ENCODE measurements at places on chromosomes 16 and 17. TPM values are rescaled to one million over a fixed set of nuclear protein-coding genes. Genes with fewer than 3 reads are reported as not detected.

DNA sequence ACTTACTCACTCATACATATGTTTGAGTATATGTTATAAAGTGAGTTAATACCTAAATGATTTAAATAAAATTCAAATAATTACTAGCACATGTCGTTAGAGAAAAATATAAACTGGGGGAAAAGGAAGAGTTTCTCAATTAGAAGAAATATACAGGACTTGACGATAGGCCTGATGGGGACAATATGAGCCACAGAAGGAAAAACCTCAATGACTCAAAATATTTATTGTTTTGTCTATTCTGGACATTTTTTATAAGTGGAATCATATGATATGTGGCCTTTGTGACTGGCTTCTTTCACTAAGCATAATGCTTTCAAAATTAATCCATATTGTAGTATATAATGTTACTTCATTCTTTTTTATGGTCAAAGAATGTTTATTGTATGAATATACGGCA, 339.2 kb upstream of the PMFBP1 start:
- no peak overlapping the region for H3K27ac ChIP-seq
- DNase-seq = no peak
- no peaks in the 10 kb centered on the region for H3K36me3 ChIP-seq

Gene MLX
- total RNA-seq = 42.7 TPM

- H3K27me3 ChIP-seq = peaks cover 18% of the 10 kb centered on the region
- no peak overlapping the region for H3K4me3 ChIP-seq
- DNase-seq = peak; percentile 26
- H3K36me3 ChIP-seq = no peaks in the 10 kb centered on the region
Measured at GRCh38 chr17:37708616-37709212, 36.1 kb downstream of the HNF1B start.

GRCh38 chr16:54923055-54923473, 7.6 kb upstream of the IRX5 start:
- peaks cover 11% of the 10 kb centered on the region for H3K4me1 ChIP-seq
- peaks cover 4% of the 10 kb centered on the region for H3K36me3 ChIP-seq
- no peak for DNase-seq
- H3K4me3 ChIP-seq = no peak overlapping the region
- peaks cover 36% of the 10 kb centered on the region for H3K27me3 ChIP-seq

DNA sequence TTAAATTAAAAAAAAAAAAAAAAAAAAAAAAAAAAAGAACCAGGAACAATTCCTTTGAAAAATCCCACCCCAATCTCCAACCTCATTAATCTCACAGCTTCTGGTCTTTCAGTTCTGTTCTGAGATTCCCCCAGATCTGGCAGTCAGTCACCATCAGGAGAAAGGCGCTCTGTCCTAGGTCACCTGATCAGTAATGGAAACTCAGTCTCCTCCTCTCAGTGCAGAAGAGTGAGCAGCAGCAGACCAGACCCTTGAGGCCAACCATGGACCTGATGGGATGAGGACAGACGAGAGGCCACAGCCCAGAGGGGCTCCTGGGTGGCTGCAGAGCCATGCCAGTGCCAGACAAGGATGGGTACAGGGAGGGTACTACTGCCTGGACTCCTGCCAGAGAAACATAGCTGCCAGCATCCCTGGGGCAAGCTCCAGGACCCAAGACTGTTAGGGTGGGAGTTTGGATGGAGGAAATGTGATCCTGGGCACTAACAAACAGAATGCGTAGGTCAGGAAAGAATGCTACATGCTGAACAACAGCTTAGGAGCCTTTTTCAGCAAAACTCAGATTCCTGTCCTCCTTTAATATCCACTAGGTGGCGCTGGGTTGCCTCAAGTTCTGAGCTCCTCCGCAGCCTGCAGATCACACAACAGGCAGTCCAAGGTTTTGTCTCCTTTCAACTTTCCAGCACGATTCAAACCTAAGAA, 28.7 kb downstream of the MPG start:
- H3K36me3 ChIP-seq = peaks cover 9% of the 10 kb centered on the region
- H3K4me3 ChIP-seq = no peak overlapping the region
- H3K27ac ChIP-seq = no peak overlapping the region
- no peaks in the 10 kb centered on the region for H3K27me3 ChIP-seq
- peak; percentile 68 for DNase-seq

Gene TMC5
- total RNA-seq = not detected

Gene HBA1
- total RNA-seq = not detected

DNA sequence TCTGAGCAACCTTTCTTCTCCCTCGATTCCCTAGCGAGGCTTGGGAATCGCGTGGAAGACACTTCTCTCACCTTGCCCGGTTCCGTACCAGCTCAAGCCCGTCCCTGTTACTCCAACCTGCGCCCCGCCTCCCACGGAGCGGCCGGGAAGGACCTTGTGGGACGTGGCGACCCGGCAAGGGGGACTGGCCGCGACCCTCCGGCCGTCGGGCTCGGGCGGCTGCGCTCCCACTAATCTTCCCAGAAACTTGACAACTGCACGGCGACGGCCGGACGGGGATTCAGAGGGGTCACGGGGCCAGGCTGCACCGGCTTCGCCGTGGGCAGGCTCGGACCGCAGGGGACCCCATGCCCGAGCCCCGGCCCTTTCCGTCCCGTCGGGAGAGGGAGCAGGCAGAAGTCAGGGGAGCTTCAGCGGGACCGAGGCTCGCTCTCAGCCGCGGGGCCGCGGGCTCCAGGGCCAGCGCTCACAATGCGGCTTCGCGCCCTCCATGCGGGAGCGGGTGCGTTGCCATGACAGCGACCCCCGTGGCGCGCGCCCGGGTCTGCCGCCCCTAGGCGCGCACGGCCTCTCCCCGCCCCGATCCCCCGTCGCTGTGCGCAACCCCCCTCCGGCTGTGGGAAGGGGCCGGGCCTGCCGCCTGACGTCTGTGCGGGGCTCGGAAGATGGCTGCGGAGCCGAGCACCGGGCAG, at the start of gene SGSM2:
Gene SGSM2 (plus strand): TSS at position 650 of the 692 bp plus-strand sequence. CDS start 188 bp downstream, outside the sequence.
- H3K36me3 ChIP-seq = peaks cover 7% of the 10 kb centered on the region
- no peaks in the 10 kb centered on the region for H3K27me3 ChIP-seq
- peak within 1 kb of the TSS; percentile 96 for H3K27ac ChIP-seq
- H3K4me3 ChIP-seq = peak within 1 kb of the TSS; percentile 75
- peaks cover 12% of the 10 kb centered on the region for H3K4me1 ChIP-seq
- DNase-seq = peak; percentile 73

- H3K27me3 ChIP-seq = no peaks in the 10 kb centered on the region
- H3K36me3 ChIP-seq = peaks cover 3% of the 10 kb centered on the region
- peaks cover 7% of the 10 kb centered on the region for H3K4me1 ChIP-seq
- H3K4me3 ChIP-seq = no peak overlapping the region
- DNase-seq = no peak
Measured at GRCh38 chr16:5027575-5028235, 6.0 kb downstream of the NAGPA start.

GRCh38 chr16:14445937-14446715, 183.9 kb downstream of the PARN start:
- no peak overlapping the region for H3K27ac ChIP-seq
- H3K27me3 ChIP-seq = no peaks in the 10 kb centered on the region
- no peaks in the 10 kb centered on the region for H3K36me3 ChIP-seq
- H3K4me3 ChIP-seq = no peak overlapping the region

Gene USP31
- total RNA-seq = 4.5 TPM
